ENCODE measurements at places on chromosomes 16 and 17.

- DNase-seq = no peak
These were observed 206.9 kb downstream of the WWOX start for GRCh38 chr16:78306361-78306760.

DNA sequence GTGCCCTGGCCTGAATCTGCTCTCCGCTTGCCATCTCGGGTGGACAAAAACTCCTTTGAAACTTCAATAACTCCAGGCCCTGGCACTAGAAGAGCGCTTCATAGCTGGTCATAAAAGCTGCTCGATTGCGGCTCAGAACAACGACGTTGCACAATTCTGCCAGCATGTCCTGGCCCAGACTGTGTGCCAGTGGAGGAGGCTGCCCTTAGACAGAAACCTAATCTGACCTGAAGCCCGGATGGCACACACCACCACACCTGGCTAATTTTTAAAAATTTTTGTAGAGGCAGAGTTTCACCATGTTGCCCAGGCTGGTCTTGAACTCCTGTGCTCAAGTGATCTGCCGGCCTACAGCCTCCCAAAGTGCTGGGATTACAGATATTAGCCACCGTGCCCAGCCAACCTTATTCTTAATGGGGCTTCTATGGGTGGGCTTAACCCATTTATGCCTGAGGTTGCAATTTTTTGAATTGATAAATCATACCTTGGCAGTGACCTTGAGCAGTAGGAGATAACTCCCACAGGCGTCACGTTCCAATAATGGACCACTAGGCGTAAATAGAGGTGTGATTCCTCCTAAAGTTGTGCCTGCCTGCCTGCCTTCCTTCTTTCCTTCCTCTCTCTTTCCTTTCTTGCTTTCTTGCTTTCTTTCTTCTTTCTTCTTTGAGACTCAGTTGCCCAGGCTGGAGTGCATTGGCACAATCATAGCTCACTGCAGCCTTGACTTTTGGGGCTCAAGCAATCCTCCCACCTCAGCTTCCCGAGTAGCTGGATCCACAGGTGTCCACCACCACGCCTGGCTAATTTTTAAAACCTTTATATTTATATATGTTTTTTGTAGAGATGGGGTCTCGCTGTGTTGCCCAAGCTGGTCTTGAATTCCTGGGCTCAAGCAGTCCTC is 1.1 kb upstream of the PPL start:
- DNase-seq = no peak

DNA sequence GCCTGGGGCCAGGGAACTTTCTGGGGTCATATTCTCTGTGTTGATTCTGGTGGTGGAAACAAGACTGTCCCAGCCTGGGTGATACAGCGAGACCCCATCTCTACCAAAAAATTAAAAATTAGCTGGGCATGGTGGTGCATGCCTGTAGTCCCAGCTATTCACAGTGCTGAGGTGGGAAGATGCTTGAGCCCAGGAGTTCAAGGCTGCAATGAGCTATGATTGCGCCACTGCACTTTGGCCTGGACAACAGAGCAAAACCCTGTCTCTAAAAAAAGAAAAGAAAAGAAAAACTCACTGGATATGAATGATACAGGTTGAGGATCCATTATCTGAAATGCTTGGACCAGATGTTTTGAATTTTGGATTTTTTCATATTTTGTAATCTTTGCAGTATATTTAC is 13.6 kb downstream of the SCGB1C2 start:
- DNase-seq = no peak

DNA sequence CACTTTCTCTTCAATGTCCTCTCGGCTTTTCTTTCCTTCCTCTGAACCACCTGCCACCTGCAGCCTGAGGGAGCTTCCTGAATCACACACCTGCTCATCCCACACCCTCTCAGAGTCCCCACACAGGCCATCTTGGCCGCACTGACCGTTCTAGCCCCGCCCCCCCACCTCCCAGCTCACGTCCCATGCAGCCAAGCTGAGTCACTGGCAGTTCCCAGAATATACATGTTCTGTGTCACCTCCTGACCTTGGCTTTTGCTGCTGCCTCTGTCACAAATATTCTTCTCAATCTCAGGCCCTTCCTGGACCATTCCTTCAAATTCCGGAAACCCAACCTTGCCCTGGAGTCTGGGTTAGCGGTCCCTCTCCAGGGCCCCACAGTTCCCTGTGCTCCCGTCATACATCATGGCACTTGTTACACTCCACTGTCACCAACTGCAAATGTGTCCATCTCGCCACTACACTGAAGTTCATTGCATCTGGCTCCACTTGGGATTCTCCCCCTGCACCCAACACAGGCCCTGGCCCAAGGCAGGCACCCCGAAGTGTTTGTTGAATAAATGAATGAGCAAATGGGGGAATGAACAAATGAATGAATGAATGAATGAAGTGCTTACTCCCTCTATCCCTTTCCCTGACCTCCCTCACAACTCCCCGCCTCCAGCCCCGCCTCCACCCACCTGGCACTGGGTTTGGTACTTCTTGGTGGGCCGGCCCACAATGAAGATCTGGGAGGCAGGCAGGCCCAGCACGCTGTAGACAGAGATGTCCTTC is 12.8 kb downstream of the PIMREG start:
- no peak for DNase-seq

All from activated T-helper 2 cell treated with anti-CD3 and anti-CD28 coated beads, Interferon-gamma antibody, Interleukin-2, Interleukin-4, amounts not matched to agents 10 μg/mL and 5 μg/mL and 100 μg/mL, durations not matched to agents 14 hours and 24 hours and 36 hours (primary cell).